C1 segment of cervical spinal cord (tissue), 14 donors: ENCODE measurements at places on chromosomes 16 and 17.

GRCh38 chr17:58229384-58229783 is 9.0 kb upstream of the LPO start:
- no peak for DNase-seq

DNA sequence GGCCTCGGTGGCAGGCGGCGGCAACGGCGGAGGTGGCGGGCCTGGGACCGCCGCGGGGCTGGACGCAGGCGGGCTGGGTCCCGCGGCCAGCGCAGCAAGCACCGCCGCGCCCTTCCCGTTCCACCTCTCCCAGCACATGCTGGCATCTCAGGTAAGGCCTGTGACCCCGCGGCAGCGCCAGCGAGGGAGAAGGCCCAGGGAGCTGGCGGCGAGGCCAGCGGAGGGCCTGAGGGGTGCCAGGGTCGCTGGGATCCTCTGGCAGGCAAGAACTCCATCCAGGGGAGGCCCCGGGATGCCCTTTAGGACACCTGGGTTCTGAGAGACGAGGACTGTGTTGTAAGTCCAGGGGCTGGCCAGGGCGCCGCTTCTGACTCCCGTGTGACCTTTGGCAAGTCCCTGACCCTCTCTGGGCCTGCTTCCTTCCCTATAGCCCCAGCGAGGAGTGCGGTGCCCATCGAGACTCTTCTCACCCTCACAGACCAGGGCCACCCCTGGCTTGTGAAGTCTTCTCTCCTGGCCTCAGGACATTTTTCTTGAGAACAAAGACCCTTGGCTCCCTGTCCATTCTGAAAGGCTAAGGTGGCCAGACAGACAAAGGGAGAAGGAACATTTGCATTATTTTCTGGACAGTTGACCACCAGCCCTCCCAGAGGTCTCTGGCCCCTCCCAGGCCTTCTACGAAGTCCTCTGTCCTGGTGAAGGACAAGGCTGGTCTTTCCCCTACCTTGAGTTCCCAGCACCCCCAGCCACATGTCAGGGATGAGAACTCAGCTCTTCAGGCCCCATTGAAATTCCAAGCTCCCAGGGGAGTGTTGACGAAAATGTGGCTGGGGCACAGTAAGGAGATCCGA is 6.3 kb downstream of the TBX2 start:
- DNase-seq: no peak

GRCh38 chr16:12539185-12539929 is 264.3 kb downstream of the CPPED1 start:
- no peak for DNase-seq

DNA sequence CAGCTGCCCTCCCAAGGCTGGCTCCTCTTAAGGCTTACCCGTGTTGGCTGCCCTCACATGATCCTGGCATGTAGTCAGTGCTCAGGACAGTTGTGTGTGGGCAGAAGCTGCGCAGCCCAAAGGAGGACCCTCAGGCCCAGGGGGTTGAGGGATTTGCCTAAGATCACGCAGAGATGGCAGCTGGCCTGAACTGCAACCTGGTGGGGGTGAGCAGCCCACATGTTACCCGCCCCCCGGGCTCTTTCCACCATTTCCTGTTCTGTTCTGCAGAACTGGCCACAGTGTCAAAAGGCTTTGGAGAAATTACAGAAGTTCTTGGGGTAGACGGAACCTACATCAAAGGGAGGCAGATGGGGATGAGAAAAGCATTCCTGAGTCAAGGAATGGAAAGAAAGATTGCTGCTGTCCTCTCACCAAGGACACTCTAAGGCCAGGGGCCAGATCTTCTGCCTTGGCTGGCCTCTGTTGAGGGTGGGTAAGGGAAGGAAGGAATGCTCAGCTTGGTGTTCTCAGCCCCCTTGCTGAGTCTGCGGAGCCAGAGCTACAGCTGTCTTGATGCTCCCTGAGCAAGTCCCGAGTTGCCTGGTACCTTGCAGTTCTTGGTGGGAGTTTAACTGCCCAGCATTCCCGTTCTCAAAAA is 53.0 kb downstream of the EPN2 start:
- DNase-seq: no peak
